Stimulated activated naive CD8-positive, alpha-beta T cell treated with anti-CD3 and anti-CD28 coated beads, Interleukin-15, amount 100 ng/mL, for 72 hours (primary cell): ENCODE measurements at places on chromosomes 2 and 18.

DNA sequence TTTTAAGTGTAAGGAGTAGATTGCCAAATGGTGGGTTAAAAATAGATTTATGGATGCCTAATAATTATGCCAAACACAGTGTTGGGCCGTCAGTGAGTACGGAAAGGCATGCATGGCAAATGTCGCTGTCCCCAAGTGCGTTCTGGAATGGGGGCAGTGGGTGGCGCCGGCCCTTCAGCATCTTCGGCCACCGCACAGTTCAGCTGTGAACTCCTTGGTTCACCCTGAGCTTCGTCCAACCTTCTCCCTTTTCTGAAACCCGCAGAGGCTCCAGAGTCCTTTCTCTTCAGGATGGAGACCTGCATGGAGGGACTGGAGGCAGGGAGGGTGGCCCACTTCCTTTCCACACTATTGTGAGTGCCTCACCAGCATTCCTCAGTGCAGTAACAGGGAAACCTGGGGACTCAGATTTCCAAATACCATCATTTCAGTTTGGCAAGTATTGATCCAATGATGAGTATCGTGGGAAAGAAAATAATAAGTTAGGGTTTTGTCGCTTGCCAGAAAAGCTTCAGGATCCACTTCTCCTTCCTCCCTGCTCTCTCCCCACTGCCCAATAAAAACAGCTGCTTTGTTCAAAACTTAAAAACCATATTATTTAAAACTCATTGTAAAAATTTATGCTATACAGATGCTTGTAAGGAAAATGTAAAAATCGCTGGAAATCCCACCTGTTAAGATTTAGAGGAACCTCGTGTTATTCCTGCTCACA lies 74.6 kb upstream of the TXNDC2 start:
- no peak for DNase-seq

DNA sequence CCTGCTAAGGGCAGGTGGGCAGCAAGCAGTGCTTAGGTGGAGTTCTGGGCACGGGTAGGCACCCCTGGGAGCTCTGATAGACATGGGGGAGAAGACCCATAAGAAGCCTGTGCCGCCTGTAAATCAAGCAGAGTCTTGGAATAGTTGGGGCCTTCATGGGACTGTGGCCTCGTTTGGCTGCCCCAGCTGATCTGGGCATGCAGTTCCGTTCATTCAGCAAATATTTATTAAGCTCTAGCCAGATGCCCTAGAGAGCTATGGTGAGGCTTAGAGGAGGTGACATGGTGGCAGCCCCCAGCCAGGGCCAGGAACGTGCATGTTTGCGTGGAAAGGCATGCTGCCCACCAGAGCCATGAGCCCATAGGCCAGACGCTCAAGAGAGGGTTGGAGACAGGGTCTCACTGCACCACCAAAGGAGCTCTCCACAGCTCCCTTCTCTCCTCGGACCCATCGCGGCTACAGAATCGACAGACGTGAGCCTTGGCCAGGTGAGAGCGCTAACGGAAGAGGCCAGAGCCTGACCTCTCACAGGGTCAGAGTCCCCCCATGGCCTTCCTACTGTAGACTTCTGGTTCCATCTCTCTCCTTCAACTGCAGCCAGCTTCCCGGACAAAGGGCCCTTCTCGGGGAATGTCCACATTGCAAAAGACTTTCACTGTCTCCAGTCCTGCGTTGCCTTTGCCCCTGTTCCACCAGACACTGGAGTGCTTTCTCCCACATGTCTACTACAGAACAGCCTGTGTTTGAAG lies 135.7 kb downstream of the INHBB start:
- no peak for DNase-seq

GRCh38 chr2:220174826-220175225 lies 547.4 kb downstream of the SLC4A3 start:
- DNase-seq: no peak

GRCh38 chr2:48448274-48449061 lies 81.5 kb upstream of the STON1 start:
- no peak for DNase-seq

DNA sequence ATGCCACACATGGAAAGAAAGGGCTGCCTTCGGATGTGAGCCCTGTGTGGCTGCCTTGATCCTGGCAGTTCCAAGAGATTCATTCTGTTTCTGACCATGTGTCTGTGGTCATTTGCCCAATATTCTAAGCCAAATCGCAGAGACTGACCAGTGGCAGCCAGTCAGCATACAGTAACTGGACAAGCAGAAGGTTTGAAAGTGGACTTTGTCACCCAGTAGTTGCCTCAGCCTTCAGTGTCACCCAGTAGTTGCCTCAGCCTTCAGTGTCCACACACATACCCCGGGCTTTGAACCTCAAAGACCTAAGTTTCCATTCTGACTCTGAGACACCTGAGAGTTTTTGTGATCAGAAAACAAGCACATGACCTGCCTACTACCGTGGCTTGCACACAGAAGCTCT lies 5.0 kb downstream of the RFX8 start:
- DNase-seq: no peak

GRCh38 chr2:128557831-128558241 lies 239.2 kb upstream of the HS6ST1 start:
- DNase-seq: no peak
